ENCODE measurements at places on chromosomes 3 and 15.
A peak's percentile ranks its signal among the peaks of the same experiment; 100 is the strongest.

GRCh38 chr3:30625541-30626438 lies 19.4 kb downstream of the TGFBR2 start:
- no peak for ATAC-seq

DNA sequence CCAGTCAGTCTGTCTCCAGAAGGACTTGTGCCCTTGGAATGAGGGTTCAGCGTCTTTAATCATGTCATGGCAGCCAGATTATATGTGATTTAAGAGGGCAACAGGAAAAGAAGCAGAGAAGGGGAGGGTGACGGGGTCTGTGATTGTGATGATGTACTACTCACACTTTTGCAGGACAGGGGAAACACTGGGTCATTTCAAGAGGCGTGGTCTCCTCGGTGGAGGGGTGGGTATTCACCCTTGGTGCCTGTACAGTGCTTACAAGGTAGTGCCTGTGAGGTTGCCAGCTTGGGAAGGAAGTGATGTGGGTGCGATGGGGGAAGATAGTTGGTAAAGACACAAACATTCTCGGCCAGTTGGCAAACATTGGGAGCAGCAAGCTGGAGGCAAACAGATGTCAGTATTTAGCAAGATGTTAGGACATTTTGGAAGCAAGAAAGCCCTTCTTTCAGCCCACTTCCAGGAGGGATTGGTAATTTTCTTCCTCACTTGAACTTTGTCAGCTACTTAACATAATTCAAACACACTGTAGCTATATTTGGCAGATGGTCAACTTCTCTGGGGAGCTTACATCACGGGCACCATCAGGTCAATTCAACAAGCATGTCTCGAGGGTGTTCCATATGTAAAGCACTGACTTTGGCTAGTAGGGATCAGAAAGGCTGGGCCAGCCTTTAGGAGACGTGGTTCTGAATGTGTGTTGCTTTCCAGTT lies 71.4 kb upstream of the ROPN1 start:
- ATAC-seq: peak; percentile 59

- no peak for ATAC-seq
Observed at GRCh38 chr3:149460117-149460516, 14.4 kb upstream of the TM4SF4 start.

DNA sequence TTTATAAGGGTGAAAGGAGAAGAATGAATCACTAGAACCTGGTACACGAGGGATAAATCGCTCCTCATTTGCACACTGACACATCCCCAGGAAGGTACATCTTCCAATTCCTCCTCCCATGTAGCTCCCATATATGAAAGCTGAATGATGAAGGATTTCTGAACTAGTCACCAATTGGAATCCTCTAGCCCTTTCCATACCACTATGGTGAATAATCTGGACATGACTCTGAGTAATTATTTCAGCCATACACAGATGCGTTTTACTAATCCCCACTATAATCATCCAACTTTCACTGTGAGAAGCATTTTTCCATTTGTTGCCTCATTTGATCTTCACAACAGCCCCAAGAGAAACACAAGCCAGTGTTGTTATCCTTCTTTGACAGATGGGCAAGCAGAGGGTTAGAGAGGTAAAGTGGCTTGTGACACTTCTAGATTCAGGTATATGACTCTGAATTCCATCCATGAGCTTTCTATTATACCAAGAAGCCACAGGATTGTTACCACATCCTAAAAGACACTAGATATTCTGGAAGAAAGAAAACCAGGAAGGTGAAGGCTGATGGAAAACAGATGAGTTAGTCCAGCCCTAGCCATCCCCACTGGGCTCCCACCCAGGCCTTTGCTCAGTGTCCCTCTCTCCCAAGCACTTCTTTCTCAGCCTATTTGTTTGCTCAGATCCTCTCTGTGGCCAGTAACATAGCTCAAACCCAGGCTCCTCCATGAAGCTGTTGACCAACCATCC lies 22.2 kb upstream of the BCL6 start:
- peak; percentile 83 for ATAC-seq

DNA sequence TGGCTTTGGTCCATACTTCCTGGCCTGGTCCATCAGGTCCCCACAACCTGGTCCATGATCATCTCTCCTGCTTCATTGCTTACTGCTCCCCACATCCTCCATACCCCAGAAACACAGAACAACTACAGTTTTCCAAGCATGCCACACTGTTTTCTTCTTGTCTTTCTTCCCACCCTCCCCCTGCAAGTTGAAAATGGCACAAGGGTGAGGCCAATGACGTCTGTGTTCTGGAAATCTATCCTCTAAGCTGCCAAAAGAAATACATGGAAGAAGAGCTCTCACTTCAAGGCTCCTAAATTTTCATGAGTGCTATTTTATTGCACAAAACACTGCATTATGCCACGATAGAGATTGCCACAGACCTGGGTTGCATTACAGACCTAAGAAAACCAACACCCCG lies 404.4 kb downstream of the VPS13C start:
- ATAC-seq: no peak

DNA sequence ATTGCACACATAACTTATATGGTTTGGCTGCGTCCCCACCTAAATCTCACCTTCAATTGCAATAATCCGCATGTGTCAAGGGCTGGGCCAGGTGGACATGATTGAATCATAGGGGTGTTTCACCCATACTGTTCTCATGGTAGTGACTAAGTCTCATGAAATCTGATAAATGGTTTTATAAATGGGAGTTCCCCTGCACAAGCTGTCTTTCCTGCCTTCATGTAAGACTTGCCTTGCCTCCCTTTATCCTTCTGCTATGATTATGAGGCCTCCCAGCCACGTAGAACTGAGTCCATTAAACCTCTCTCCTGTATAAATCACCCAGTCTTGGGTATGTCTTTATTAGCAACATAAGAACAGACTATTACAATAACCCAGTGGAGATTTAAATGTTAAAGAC lies 653.9 kb downstream of the ROBO1 start:
- no peak for ATAC-seq

DNA sequence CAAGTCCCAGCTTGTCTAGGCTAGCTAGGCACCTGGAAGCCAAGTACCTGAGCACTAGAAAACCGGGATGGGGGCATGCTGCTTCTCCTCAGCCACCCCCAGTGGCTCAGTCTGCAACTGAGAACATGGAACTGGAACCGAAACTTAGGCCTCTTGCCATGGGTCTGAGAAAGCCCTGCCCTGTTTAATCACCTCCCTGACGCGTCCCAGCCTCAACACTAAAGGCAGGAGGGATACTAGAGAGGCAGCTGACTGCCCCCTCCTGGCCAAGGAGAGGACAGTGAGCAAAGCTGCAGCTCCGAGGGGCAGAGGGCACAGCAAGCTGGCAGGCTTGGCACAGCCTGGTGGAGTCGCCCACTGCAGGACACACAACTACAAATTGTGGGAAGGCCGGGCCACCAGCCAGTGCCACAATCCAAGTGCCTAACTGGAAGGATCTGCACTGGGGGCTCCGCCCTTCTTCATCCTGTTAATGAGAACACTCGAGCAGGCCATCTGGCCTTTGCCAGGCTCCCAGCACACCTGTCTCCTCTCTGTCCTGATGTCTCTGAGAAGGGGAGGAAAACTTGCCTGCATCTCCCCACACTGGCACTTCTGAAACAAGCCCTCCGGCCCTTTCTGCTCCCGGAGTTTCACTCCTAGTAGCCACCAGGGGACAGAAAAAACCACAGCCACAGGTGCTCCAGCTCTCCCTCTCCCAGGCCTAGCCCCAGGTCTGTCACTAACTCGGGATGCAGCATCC lies 53.7 kb downstream of the BDH1 start:
- peak; percentile 81 for ATAC-seq

DNA sequence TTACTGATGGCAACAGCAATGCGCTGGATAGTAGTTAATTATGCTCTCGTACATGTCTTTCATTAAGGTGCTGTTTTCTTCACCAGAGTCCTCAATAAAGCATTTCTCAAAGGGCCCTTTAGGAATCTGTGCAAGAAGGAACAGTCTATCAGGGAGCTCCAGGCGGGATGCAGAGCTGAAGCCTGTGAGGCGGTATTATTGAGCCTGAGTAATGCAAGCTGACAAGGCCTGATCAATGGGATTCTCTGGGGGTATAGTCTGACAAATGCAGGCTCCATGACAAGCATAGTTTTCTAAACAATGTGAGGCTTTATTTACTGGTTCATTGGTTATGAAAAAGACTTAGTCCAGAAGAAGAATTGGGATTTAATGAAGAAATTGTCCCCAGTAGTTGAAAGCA lies 530.9 kb upstream of the CBLB start:
- no peak for ATAC-seq

- ATAC-seq: no peak
Observed at GRCh38 chr3:44050101-44050500, 191.6 kb upstream of the TOPAZ1 start.

- ATAC-seq: no peak
Observed at GRCh38 chr15:64634027-64634426, 141.4 kb downstream of the RBPMS2 start.

GRCh38 chr3:39447637-39448483 lies 19.6 kb upstream of the MOBP start:
- peak; percentile 100 for ATAC-seq

DNA sequence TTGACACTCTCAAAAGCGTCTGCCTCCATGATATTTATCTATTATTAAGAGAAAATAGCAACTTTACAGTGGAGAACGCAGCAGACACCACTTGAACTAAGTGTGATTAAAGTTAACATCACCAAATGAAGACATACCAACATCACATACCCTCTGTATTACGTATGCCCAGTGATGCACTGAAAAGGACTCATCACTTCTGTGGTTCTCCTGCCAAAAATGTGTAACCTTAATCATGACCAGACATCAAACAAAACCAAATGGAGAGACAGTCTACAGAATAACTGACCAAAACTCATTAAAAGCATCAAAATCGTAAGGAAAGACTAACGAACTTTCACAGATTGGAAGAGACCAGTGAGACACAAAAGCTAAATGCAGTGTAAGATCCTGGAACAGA lies 103.2 kb downstream of the PPP2R3A start:
- peak; percentile 83 for ATAC-seq

DNA sequence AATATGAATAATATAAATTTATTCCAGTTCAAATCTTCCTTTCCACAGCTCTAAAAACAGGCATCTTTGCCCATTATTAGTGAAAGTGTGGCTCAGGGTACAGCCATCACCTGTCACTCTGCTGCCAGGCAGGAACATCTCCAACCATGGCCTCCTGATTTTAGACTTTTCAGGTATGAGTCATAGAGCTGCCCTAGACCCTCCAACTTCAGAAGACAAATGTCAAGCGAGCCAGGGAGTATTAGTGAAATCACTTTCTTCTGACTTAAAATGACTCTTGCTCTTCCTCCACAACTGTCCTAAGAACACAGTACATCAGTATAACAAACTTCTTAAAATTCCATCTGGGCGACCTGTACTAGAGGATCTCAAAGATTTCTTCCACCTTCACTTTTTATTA lies 78.1 kb upstream of the AKAP13 start:
- ATAC-seq: no peak

DNA sequence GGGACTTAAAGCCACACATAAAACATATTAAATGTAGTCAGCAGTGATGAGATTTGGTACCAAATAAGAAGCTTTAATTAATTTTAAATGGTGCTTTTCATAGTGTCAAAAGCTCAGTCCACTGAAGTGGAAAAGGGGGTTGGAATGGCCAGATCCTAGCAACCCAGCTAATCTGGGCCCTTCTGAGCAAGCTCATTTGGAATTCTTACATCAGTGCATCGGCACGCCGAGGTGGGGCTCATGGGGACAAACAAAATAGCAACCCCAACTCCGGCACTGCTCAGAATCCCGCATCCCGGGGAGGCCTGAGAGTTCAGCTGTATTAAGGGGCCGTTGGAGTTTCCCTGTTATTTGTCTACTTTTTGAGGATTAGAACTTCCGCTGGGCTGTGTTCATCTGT lies 526.4 kb downstream of the SOX2 start:
- ATAC-seq: no peak

GRCh38 chr3:140128631-140129030 lies 193.6 kb downstream of the CLSTN2 start:
- ATAC-seq: 0 out of 3 replicates have a peak, but pooled peaks have one; percentile 22

DNA sequence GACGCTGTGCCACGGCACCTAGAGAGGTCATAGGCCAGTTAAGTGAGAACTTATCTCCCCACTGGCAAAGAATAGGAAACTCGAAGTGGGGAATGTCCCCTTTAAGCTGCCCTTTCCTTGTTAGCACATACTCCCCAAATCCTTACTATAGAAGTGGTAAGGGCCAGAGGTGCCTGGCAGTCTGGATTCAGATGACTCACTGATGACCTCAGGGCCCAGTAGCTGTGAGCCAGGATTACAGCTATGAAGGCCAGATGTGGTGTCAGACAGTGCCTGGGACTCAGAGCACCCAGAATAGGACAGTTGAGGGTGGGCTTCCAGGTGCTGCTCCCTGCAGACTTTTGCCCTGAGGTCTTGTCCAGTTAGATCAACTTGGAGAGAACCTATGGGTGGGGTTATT lies 37.7 kb downstream of the PDIA5 start:
- peak; percentile 98 for ATAC-seq

- ATAC-seq: peak; percentile 41
Observed at GRCh38 chr15:39427705-39428104, 153.2 kb upstream of the THBS1 start.

DNA sequence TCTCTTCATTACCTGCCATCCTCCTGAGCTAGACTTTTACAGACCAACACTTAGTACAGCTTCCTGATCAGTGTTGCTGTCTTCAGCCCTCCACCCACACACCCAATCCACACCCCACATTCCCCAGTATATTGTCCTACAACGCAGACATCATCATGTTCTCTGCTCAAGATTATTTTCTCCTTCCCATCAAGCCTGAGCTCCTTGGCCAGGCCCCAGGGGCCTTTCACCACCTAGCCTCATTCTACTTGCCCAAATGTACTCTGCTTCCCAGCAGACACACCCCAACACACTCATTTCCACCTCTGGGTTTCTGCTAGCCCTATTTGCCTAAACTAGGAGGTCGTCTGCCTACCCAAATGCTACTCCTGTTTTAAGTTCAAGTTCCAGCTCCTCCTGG lies 37.0 kb downstream of the DAPK2 start:
- ATAC-seq: no peak

Data from SK-N-SH treated with all-trans-retinoic acid at 6 μM for 48 hours (cell line).